A673 (cell line): ENCODE measurements at places on chromosomes 4 and X.

- DNase-seq: no peak
Observed at GRCh38 chr4:73668782-73669201, 48.6 kb upstream of the RASSF6 start.

DNA sequence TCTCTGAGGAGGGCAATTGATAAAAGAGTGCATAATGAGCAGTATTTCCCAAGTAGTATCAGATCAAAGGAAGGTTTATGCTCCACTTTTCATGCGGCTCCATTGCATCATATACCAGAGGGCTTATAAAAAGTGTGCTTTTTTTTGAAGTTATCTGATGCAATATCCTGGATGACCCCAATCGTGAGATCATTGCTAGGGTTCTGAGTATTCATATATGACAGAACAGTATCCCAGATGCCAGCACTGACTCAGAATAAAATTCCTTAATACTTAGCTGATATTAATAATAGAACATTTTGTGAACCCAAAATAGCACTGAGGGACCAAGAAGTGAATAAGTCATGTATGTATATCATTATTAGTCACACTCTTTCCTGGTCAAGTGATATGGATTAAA lies 945.5 kb upstream of the AGA start:
- no peak for DNase-seq

DNA sequence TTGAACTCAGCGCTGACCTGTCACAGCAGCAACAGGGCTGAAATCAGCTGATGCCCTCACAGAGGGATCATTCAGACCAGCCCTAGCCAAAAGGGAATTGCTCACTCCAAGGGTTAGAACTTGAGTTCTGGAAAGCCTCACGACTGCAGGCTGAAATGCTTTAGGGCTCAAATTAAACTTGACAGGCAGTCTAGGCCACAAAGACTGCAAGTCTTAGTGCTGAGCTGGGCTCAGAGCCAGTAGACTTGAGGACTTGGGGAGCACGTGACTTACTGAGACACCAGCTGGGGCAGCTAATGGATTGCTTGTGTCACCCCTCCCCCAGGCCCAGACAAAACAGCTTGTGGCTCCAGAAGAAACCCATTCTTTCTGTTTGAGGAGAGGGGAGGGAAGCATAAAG lies 119.0 kb upstream of the SLC6A14 start:
- peak; percentile 73 for DNase-seq

GRCh38 chr4:87209696-87210095 lies 10.7 kb downstream of the KLHL8 start:
- no peak for DNase-seq

- DNase-seq: no peak
Observed at GRCh38 chr4:105894660-105895582, at the start of gene NPNT. Gene NPNT (plus strand): TSS chr4:105895471. CDS start chr4:105895653, 182 bp downstream.

GRCh38 chrX:74178536-74178935 lies 125.4 kb upstream of the ZCCHC13 start:
- DNase-seq: no peak

GRCh38 chrX:19800821-19801374 lies 86.5 kb downstream of the SH3KBP1 start:
- DNase-seq: no peak

DNA sequence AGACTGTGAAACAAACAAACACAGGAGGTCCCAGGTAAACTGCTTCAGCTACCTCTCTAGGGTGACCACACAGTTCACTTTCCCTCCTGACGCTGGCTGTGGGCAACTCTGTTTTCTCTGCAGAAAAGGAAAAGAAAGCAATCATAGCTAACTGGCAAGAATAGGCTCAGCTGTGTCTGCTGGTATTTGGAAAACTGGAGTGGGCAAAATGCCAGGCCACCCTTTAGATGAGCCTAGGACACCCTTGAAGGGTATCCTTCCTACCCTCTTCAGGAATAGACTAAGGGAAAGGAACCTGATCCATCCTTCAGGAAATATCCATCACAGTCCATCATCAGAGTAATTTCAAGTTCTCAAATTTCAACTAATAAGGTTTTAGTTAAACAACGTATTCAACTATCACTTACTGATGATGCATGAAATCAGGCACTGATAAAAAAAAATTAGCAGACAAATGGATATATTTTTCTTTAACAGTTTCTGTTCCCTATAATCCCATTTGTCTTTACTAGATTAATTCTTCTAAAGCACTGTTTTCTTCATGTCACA lies 60.9 kb downstream of the CAMK2D start:
- peak; percentile 39 for DNase-seq

- DNase-seq: no peak
Observed at GRCh38 chr4:25814301-25815136, 48.3 kb downstream of the SEL1L3 start.

- no peak for DNase-seq
Observed at GRCh38 chr4:107570952-107571351, 149.1 kb downstream of the PAPSS1 start.

DNA sequence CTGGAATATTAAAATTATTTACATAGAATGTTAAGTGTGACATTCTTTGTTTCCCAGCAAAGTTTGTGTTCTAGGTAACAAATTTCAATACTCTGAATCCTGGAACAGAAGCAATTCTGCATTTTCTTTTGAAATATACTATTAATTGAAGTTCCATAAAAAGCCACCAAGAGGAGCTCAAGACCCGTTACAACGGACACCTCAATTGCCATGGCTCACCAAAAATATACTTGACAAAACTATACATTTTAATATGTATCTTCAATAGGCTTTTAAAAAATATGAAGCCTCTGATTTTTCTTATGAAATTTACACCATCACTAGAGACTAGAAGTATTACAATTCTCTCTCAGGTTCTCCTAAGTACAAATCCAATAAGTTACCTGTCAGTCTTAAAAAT lies 111.4 kb downstream of the NYX start:
- DNase-seq: peak; percentile 44

- no peak for DNase-seq
Observed at GRCh38 chr4:142485452-142485851, 360.6 kb downstream of the INPP4B start.

GRCh38 chr4:2702361-2702760 lies 53.8 kb downstream of the TNIP2 start:
- no peak for DNase-seq

GRCh38 chrX:44432641-44433040 lies 89.2 kb upstream of the EFHC2 start:
- DNase-seq: peak; percentile 35

DNA sequence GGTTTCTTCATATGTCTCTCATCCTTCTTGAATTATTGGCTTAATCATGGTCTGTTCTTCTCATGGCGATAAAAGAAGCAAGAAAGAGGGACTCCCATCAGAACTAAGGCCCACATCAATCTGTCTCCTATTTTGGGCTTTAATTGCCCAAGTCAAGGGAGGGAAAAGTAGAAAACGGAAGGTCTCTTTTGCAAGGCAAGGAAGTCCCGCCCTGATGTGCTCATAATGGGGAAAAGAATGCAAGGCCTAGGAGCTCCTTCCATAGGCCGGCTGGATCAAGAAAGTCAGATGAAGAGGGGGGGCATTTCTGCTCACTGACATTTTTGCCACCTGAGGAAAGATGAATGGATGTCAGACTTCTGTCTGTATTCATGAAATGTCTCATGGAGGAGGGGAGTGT lies 127.7 kb upstream of the RPS6KA3 start:
- DNase-seq: no peak

- no peak for DNase-seq
Observed at GRCh38 chrX:27085346-27085745, 377.8 kb downstream of the PPP4R3C start.

- DNase-seq: no peak
Observed at GRCh38 chr4:106695501-106696262, 327.1 kb upstream of the GIMD1 start.

- peak; percentile 75 for DNase-seq
Observed at GRCh38 chr4:105520819-105521790, 31.3 kb upstream of the ARHGEF38 start.

- DNase-seq: peak; percentile 28
Observed at GRCh38 chrX:131675596-131676194, 131.8 kb downstream of the OR13H1 start.

GRCh38 chrX:24494647-24495075 lies 29.6 kb downstream of the PDK3 start:
- peak; percentile 81 for DNase-seq

DNA sequence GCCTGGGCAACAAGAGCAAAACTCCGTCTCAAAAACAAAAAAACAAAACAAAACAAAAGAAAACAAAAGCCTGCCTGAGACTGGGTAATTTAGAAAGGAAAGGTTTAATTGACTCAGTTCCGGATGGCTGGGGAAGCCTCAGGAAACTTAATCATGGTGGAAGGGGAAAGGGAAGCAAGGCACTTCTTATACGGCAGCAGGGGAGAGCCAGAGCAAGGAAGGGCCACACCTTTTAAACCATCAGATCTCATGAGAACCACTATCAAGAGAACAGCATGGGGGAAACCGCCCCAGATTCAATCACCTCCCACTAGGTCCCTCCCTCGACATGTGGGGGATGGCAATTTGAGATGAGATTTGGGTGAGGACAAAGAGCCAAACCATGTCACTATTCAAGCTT lies 122.2 kb downstream of the UBE2K start:
- DNase-seq: no peak

GRCh38 chr4:79851625-79852304 lies 221.3 kb downstream of the ANTXR2 start:
- no peak for DNase-seq

GRCh38 chr4:90211174-90211573 lies 84.0 kb downstream of the CCSER1 start:
- DNase-seq: no peak

- DNase-seq: no peak
Observed at GRCh38 chrX:147679356-147680005, 232.2 kb upstream of the FMR1 start.

GRCh38 chr4:20698820-20699219 lies 1.4 kb upstream of the PACRGL start:
- no peak for DNase-seq

DNA sequence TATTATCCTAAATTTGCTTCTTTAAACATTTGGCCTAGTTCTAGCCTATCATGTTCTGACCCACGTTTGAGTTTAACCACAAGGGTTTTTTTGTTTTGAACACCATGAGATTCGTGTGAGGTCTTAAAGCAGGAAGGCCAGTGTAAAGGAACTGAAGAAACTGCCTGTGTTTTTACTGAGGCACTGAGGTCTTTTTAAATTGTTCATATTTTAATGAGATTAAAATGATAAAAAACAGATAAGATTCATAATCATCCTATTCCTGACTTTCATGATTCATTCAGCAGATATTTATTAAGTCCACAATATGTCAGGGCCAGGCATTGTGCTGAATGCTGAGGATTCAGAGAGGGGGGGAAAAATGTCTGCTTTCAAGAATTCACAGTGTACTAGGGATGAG lies 3.2 kb downstream of the RPS6KA3 start:
- DNase-seq: no peak

DNA sequence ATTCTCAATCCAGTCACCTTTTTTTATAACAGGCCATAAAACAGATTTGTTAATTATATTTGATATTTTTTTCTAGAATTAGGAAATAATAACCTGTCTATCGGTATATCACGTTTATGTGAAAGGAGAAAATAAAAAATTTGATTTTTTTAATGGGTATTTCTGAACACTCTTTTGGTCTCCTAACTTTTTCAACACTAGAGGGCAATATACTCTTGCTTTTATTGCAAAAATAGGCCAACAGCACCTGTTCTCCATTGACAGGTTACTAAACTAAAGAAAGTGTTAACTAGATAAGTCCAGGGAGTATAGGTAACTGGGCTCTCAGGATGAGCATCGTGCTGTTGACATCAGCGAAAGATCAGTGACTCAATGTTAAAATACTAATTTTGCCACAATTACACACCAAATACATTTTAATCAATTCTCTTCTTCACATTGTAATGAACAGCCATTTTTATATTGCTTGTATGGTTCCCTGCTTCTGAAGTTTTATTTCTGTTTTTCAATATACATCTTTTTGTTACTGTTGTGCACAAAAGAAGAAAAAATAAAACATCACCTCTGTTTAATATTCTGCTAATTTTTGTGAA lies 22.8 kb downstream of the NDST4 start:
- peak; percentile 68 for DNase-seq

DNA sequence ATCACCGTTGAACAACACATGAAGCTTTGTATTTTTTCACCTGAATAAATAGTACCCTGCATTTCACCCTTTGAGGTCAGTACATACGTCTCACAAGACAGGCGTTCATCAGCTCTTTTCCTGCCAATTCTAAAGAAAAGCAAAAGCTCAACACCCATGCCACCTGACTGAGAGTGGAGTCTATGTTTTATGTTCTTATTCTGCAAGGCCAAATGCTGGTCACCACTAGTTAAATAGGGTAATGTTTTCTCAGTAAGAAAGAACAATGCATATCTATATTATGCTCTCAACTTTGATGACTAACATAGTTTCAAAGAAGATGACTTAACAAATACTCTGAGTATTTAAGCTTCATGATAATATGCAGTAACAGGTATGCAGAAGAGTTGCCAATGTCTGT lies 336.3 kb upstream of the BMP3 start:
- no peak for DNase-seq

- DNase-seq: peak; percentile 54
Observed at GRCh38 chr4:94995684-94996394, 238.1 kb downstream of the BMPR1B start.

GRCh38 chr4:24130637-24131036 lies 240.8 kb upstream of the PPARGC1A start:
- no peak for DNase-seq

DNA sequence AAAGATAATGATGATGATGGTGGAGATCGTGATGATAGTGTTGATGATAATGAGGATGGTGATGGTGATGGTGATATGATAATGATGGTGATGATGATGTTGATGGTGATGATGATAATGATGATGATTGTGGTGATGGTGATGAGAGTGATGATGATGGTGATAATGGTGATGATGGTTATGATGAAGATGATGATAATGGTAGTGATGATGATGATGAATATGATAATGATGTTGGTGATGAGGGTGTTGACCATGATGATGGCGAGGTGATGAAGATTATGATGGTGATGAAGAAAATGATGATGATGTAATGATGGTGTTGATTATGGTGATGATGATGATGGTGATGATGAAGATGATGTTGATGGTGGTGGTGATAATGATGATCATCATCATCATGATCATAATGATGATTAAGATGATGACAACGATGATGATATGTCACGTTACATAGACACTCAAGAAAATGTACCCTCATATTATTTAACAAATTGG lies 1106.4 kb downstream of the NLGN4X start:
- no peak for DNase-seq

DNA sequence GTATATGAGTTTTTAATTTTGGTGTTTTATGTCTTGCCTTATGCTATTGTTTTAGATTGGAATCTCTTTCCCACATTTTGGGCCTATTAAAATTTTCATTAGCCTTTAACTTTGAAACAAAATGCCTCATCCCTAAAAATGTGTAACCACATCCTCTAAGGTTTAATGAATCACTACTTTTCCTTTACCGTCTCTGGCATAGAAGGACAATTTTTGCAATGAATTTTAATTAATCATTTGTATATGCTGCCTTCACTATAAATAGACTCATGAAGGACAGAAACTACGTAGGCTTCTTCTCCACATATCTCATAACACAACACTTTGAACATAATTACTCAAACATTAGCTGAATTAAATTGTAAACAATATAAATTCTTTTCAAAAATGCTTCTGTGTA lies 421.5 kb downstream of the NLGN4X start:
- no peak for DNase-seq
